Mesothelial cell of epicardium (in vitro differentiated cells): ENCODE measurements at places on chromosomes 11 and 22. TPM values are rescaled to one million over a fixed set of nuclear protein-coding genes. Genes with fewer than 3 reads are reported as not detected.

The MS4A3 gene
- total RNA-seq: not detected in 3 replicates

DNA sequence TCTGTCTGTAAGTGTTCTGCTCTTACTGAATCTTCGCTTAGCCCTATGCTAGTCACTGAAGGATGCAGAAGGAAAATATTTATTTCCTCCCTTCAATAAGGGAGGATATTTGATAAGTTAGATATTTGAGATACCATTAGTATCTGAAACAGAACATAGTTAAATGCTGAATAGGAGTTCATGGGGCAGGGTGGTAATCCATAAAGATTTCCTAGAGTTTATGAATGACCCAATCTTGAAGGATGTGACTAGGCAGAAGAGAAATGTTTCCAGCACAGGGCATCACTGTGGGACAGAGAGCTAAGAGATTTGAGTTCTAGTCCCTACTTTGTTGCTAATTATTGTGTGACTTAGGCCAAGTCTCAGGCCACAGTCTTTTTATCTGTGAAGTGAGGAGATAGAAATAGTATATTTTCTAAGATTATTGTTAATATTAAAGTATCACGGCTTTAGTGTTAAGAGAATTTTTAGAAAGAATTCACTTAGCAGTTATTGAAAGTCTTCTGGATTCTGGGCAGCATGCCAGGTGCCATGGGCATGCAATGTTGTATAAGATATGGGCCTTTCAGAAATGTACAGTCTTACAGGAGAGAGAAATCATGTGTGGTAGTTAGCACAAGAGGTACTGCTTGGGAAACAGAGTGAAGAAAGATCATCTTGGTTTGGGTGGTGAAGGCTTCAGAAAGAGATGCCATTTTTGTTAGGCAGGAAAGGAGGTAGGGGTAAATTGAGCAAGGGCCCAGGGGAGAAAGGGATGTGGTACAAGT, 24.0 kb downstream of the SWAP70 start:
- no peak overlapping the region for H3K27ac ChIP-seq
- peaks cover 9% of the 10 kb centered on the region for H3K4me1 ChIP-seq
- H3K4me3 ChIP-seq: no peak overlapping the region
- peak; percentile 60 for DNase-seq

The ZP1 gene
- 0.16 to 0.31 TPM in 2 of 3 replicates, not detected in the other for total RNA-seq

The MRGPRD gene
- not detected in 3 replicates for total RNA-seq
